ENCODE measurements at places on chromosomes 11 and 22. TPM values are rescaled to one million over a fixed set of nuclear protein-coding genes. Genes with fewer than 3 reads are reported as not detected.

GRCh38 chr11:114160894-114161293, 101.4 kb downstream of the ZBTB16 start:
- DNase-seq: no peak

The FOLR2 gene
- not detected for total RNA-seq

- DNase-seq: no peak
These were observed 117.6 kb downstream of the ARHGAP8 start for GRCh38 chr22:44870021-44870420.

The PHOX2A gene
- total RNA-seq: not detected

DNA sequence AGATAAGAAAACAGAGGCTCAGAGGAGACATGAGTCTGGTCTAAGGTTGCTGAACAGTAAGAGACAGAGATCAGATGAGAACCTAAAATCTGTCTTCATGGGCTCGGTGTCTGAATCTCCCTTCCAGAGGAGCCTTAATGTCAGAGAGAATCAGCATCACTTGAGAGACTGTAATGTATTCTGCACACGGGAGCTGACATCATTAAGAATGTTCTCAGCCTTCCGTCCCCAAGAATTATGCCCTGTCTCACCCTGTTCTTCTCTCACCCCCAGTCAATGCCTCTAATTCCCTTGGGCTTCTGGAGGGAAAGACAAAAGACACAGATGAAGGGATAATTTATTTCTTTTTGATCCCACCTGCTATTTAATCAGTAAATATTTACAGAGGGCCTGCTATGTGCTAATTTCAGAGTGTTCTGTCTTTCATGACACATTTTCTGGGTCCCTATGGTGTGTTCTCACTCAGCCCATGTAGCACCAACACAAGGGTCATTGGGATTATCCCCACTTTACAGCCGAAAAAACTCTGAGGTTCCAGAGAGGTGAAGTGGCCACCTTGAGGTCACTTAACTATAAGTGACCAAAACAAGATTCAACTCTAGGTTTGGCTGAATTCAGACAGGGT, 61.8 kb downstream of the CD82 start:
- peak; percentile 51 for DNase-seq

GRCh38 chr11:128624269-128625175, 37.2 kb upstream of the ETS1 start:
- peak; percentile 85 for DNase-seq

GRCh38 chr11:13885083-13885482, 77.4 kb upstream of the SPON1 start:
- DNase-seq: no peak

The OR52I2 gene
- total RNA-seq: not detected

The GP1BB gene
- not detected for total RNA-seq

DNA sequence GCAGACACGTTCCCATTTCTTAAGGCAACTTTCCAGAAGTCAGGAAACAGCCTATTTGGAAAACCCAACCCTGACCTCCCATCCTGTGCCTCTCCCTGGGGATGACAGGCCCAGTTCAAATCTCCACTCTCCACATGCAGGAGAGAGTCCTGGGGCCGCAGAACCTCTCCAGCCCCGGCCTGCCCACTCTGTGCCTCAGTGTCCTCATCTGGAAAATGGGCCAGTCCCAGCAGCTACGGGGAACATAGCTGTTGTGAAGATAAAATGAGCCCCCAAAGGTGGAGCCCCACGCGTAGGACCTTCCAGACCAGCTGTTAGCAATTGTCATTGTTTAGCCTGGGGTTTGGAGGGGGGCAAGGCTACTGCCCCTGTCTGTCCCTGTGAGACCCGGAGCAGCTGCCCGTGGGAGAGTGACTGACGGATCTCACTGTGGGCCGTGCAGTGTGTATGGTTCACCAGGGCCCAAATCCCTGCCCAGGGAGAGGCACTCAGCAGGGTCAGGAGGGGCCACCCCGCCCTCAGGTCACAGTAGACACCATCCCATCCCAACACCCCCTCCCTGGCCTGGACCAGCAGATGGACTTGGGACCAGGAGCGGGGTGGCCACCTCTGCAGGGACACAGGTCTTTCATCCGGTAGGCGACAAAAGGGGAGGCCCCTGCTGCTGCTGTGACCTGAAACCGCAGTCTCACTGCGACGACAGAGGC, 145.9 kb downstream of the CTTN start:
- DNase-seq: no peak

DNA sequence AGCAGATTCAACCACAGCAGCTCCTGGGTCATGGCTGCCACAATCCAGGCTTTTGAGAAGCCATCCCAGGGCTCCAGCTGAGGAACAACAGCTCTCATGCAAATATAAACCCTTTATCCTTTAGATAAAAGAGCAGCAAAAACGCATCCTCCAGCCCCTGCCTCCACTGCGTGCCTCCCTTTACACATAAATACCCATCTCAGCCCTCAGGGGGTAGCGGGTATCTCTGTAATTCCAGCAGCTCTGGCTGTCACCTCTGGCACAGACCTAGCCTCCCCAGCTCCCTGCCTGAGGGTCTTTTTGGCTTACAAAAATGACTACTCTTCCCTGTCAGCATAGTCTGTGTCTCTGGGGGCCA, 21.6 kb downstream of the LMO1 start:
- no peak for DNase-seq

The XKR3 gene
- not detected for total RNA-seq

The NXF1 gene
- total RNA-seq: 133 TPM

DNA sequence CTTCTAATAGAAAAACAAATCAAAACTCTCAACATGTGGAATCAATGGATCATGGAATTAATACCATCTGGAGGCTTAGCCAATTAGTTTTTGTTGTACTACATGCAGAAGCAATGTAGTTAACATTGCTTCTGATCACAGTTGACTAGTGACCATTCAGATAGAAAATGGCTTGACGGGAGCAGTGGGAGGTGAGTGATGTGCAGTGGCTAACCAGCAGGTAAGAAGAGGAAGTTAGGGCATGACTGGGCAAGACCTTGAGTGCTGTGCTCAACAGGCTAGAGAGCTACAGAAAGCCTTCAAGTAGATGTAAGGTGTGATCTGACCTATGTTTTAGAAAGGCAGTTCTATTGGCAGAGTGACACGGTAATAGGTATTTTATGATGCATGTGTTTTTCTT, 60.7 kb upstream of the ALKBH3 start:
- DNase-seq: no peak

The KCNQ1OT1 gene
- 0.59 TPM for total RNA-seq

GRCh38 chr22:25546751-25547150, 17.7 kb upstream of the GRK3 start:
- no peak for DNase-seq

GRCh38 chr22:41912338-41913039, 2.4 kb downstream of the SHISA8 start:
- no peak for DNase-seq

Measured in activated CD4-positive, alpha-beta T cell treated with anti-CD3 and anti-CD28 coated beads, Interleukin-2, amount 10 ng/mL, durations not matched to agents 24 days and 14 days (primary cell).